ENCODE measurements at places on chromosomes 1 and 21. TPM values are rescaled to one million over a fixed set of nuclear protein-coding genes. Genes with fewer than 3 reads are reported as not detected.

DNA sequence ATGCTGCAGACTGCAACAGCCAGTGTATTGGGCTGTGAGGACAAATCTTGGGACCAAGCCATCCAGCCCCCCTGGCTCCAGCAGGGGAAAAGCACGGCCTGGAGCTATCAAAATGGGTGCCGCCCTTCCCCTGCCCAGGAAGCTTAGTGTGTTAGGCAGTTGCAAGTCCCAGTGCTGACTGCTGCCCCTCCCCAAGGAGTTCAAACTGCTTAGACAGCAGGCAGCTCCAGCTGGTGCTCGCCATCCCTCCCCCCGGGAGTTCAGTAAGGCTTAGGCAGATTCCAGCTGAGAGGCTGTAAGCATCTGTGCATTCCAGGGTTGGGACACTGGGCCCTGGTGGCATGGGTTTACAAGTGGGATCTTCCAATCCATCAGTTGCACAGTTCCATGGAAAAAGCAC is 579.6 kb upstream of the NR5A2 start:
- no peak for DNase-seq

- DNase-seq, result no peak
Measured at GRCh38 chr1:208213786-208214185, 30.4 kb downstream of the PLXNA2 start.

DNA sequence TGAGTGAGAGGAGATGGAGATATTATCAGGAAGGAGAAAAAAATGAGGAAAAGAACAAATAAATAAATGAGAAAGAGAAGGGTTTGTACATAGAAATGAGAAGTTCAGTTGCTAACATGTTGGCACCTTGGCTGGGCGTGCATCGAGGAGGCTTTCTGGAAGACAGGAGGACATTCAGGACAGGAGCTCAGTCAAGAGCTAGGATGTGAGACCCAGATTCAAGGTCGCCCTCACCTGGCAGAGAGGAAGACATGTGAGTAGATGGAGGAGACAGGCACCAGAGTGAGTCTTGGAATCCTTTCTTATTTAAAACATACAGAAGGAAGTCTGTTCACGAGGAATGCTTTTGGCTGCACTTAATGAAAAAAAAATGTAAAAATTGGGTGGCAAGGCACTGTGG is 640.9 kb downstream of the NPHP4 start:
- DNase-seq, result no peak

GRCh38 chr1:152983234-152983633 is 647 bp upstream of the SPRR1A start:
- no peak for DNase-seq

Gene APP
- 507 TPM for total RNA-seq
